ENCODE measurements at places on chromosomes 16 and 17.

DNA sequence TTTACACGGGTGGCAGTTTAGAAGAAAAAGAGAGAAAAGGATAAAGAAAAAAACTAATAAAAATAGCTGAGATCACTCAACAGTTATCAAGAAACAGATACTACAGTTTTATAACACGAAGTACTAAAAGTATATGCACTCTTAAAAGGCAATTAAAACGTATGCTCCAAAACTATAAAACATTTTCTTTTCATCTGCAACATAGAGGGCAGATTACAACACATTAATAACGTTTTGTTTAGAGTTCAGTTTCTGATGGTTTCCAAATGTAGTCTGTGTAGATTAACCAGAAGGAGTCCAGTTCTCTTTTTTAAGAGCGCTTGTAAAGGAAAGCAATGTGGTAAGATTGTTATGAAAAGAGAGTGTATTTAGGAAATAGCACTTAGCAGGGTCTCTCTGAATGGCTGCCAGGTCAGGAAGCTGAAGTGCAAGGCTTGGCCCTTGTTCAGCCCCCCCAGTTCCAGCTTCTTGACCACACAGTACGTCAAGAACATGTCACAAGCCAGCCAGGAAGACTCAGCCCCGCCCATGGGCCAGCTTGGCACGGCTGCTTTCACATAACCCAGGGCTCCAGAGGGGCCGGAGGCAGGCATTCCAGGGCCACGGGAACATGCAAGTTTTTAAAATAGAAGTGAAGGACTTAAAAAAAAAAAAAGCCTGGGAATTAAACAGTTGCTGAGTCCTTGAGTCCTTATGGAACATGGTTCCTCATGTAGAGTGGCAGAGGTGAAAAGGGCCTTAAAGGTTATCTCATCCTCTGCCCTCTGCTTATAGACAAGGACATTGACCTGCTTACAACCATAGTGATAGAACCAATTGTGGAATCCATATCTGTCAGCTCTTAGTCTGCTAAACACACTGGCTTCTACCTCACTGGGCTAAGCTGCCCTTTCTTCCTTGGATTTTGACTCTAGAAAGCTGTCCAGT, 147.4 kb upstream of the TBX2 start:
- DNase-seq = no peak

GRCh38 chr17:71975331-71975801, 145.5 kb upstream of the SOX9 start:
- DNase-seq = no peak

DNA sequence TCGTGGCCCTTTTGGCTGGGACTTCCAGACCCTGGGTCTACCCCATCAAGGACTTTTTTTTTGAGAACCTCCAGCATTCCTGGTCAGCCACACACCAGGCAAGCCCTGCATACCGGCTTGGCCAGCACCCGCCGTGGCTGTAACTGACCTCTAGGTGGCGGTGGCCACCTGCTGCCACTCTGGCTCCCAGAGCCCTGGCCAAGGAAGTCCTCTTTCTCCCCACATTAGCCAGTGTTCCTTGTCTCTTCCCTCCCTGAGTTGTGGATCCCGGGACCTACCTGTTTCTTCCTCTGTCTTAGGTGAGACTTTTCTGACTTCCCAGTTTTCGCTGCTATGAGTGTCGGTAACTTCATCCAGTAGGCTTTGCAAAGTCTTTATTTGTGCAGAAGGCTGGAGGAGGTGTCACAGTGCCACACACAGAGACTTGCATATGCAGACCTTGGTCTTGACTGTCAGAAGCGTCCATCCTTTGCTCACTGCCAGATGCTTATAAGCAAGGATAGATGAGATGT, 348.3 kb downstream of the CPPED1 start:
- DNase-seq = peak; percentile 35

GRCh38 chr17:71467719-71468118, 653.1 kb upstream of the SOX9 start:
- no peak for DNase-seq

Measured in activated T-cell treated with anti-CD3 and anti-CD28 coated beads, Interleukin-2, amount 50 U/mL, for 1 hour (primary cell).